A549 (cell line): ENCODE measurements at places on chromosomes 4 and X.

DNA sequence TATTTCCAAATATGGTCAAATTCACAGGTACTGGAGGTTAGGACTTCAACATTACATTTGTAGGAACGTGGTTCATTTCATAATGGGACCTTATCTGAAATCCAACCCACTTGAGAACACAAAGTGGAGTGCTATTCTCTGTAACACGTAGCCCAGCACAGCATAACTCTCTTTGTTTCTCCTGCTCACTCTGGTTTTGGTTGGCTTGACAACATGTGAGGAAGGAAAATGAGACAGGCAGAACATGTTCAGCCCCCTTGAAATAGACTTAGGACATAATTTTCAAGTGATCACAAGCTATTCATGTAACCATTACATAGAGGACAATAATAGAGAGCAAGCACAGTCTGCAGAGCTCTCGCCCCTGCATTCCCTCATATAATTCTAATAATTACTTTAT, 115.1 kb upstream of the SMIM10 start:
- no peak for DNase-seq

- DNase-seq = no peak
Observed at GRCh38 chr4:151227731-151228130, 49.2 kb upstream of the PRSS48 start.

- no peak for DNase-seq
Observed at GRCh38 chrX:24423960-24424359, 41.1 kb upstream of the PDK3 start.

DNA sequence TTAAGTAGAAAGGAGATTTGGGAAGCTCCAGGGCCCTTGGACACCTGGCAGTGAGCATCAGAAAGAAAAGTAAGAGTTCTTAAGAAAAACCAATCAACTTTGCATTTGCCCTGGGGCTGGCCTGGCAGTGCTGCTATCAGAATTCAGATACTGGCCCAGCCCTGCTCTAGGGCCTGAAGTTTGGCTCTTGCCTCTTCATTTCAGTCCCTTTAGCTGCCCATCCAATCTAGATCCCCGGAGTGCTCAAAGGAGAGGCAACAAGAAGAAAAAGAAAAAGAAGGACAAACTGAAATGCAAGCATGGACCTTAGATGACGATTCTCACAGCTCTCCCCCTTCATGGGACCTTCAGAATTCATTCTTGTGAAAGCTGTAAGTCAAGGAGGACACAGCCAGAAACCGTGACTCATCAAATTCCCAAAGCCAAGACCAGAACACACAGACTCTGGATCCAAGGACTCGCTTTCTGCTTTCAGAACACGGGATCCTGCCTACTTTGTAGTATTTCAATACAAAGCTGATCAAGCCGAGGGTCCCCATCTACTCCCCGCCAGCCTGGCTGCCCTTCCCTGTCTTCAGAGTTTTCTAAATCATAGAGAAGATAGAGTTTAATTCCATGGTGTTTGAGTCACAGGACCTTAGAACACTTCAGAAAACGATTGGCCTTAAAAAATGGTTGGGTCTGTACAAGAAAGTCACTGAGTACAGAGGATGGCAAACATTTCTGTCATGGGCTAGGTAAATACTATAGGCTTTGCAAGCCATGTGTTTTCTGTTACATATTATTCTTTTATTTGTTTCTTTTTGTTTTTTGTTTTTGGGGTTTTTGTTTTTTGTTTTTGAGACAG, 103.7 kb downstream of the RBM47 start:
- DNase-seq = peak; percentile 82

DNA sequence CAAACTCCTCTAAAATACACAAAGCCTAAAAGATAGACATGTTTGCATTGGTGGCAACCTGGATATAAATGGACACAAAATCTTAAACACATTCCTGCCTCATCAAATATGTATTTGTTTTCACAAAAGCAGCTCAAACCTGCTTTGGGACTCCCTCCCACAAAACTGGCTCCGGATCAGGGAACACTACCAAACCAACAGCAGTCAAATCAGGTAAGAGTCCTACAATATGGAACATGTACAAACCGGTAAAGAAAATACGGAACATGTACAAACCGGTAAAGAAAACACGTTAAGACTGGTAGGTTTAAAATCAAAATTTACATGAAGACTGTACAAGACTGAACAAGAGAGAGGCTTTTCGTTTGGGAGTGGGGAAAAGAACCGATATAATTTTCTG, 4.3 kb downstream of the AMTN start:
- no peak for DNase-seq

DNA sequence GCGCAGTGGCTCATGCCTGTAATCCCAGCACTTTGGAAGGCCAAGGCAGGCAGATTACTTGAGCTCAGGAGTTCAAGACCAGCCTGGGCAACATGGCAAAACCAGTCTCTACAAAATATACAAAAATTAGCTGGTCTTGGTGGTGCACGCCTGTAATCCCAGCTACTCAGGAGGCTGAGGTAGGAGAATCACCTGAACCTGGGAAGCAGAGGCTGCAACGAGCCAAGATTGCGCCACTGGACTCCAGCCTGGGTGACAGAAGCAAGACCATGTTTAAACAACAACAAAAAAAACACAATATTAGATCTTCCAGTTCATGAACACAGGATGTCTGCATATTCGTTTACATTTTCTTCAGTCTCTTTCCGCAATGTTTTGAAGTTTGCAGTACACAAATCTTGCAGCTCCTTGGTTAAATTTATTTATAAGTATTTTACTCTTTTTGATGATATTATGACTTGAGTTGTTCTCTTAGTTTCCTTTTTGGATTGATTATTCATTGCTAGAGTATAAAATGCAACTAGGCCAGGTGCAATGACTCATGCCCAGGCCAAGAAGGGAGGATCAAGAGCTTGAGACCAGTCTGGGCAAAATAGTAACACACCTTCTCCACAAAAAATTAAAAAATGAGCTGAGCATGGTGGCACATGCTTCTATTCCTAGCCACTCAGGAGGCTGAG, 30.4 kb upstream of the ABCG2 start:
- DNase-seq = no peak

DNA sequence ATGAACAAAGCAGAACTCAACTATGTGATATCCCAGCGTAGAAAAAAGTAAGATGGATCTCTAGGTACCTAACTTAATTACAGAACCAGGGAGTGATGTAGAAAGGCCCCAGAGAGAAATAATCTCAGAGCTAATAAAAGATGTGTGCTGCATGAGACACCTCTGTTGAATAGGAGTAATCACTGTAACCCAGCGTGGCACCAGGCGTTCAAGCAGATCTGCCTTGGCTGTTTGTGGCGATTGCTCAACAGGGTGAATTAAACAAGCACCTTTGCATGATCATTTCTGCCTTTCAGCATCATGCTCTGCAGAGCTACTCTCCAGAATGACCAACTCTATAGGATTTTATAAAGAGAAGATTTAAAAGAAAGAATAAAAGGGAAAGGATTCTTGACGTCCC, 81.7 kb upstream of the KCNIP4 start:
- no peak for DNase-seq

DNA sequence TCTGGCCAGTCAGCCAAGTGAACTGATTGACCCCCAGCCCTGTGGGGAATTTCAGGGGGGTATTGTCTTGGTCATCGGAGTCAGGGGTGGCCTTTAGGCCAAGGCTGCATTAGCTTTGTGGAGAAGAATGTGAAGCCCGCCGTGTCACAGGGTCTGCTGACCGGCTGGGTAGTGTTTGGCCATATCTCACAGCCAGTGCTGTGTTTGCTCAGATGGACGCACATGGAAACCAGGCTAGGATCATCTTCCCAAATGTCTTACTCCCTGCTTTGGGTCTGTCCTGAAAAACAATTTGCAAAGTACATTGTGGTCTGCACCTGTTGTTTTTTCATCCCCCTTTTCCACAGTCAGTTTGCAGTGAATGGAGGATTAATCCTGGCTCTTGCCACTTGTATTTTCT, 13.0 kb downstream of the TMEM164 start:
- DNase-seq = no peak

DNA sequence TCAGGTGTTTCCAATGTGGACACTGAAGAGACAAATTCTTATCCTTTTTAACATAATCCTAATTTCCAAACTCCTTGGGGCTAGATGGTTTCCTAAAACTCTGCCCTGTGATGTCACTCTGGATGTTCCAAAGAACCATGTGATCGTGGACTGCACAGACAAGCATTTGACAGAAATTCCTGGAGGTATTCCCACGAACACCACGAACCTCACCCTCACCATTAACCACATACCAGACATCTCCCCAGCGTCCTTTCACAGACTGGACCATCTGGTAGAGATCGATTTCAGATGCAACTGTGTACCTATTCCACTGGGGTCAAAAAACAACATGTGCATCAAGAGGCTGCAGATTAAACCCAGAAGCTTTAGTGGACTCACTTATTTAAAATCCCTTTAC, 18.6 kb downstream of the TLR7 start:
- DNase-seq = no peak

DNA sequence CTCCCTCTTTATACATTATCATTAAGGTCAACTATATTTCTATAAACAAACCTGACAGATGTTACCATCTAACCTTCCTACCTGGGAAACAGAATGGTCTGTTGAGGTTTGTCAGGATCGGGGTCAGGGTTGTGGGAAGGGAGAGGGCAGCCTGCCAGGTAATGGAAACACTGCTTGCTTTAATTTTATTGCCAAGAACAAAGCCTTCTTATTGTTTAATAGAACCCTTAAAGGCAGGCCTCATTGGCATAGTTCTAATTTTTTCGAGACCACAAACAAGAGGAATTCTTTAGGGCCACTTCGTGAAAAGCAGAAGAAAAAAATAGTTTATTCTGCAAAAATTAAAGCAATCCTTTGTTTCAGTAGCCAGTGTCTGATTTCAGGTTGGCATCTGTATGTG, 113.2 kb downstream of the MID1 start:
- DNase-seq = no peak

DNA sequence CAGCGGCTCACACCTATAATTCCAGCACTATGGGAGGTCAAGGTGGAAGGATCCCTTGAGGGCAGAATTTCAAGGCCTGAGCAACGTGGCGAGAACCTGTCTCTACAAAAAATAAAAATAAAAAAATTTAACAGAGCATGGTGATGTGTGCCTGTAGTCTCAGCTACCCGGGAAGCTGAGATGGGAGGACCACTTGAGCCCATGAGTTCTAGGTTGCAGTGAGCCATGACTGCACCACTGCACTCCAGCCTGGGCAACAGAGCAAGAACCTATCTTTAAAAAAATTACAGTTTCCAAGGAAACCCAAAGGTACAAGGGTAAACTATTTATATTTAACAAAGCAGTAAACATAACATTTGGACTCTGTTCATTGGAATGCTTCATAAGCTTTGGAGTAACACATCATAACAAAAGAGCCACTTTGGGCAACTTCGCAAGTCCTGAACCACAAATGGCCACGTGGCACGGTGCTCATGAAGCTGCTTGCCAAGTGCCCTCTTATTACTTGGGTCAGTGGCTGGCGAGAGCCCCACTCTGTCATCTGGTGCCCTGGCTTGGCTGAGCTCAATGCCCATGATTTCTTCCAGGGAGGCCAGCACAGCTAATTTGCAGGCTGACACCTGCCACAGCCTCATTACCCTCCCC, 165.6 kb downstream of the SH3KBP1 start:
- no peak for DNase-seq

- DNase-seq = no peak
Observed at GRCh38 chrX:127574829-127575228, 477.4 kb downstream of the ACTRT1 start.
